ENCODE measurements at places on chromosomes 2 and 18.

- DNase-seq, result no peak
These were observed 76.0 kb downstream of the RNF144A start for GRCh38 chr2:6993229-6993640.

- DNase-seq, result peak; percentile 57
These were observed 106.9 kb upstream of the CD302 start for GRCh38 chr2:159904959-159905305.

GRCh38 chr2:216429428-216429827 is 17.1 kb downstream of the SMARCAL1 start:
- no peak for DNase-seq

GRCh38 chr2:42091671-42092070 is 43.9 kb downstream of the PKDCC start:
- no peak for DNase-seq

DNA sequence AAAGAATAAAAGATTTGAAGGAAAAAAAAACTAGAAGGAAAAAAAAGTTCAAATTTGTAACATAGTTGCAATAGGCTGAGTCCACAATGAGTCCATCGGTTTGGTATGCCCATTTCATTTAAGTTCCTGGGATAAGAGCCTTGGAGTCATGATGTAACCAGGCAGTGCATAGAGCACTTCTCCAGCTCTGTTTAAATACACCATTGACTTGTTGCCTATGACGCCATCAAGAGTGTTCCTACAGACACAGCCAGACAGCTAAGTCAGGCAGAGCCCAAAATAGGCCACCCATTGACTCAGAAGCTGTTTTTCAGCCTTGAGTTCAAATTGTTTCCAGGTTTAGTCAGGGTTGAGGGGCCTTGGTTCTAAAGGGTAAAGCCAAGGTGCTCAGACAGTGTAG is 44.9 kb downstream of the SOCS6 start:
- DNase-seq, result peak; percentile 45

- DNase-seq, result no peak
These were observed 372.6 kb downstream of the LRRTM4 start for GRCh38 chr2:77149565-77149964.

DNA sequence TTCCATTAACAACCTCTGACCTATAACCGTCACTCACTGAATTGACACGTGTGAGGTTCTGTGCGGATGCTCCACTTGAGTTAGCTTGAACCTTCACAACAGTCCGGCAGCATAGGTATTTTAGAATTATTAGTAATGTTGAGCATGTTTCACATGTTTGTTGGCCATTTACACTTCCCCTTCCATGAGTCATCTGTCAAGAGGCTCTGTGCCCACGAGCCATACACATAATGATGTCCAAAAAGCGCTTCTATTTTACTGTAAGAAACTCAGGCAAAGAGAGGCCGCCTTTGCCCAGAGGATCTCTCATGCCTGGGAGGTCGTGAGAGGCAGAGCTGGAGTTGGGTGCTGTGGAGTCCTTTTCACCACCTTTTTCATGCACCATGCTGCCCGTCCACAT is 28.9 kb upstream of the TMEM214 start:
- DNase-seq, result no peak

- DNase-seq, result no peak
These were observed 22.4 kb upstream of the NAGK start for GRCh38 chr2:71045865-71046548.

DNA sequence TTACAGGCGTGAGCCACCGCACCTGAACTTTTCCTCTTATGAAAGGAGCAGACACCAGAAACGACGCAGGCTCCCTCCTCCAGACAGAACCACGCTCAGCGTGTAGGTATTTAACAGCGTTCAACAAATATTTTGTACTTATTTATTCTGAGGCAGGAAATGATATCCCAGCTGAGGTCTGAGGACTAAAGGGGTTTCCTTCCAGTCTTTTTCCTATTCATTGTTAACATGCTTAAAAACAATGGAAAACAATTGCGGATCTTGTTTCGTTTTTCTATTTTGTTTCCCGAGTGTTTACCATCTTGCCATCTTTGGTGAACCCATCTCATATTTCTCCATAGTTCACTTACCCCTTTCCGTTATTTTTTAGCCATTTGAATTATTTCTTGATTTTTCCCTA is 43.7 kb upstream of the FOSL2 start:
- DNase-seq, result no peak

DNA sequence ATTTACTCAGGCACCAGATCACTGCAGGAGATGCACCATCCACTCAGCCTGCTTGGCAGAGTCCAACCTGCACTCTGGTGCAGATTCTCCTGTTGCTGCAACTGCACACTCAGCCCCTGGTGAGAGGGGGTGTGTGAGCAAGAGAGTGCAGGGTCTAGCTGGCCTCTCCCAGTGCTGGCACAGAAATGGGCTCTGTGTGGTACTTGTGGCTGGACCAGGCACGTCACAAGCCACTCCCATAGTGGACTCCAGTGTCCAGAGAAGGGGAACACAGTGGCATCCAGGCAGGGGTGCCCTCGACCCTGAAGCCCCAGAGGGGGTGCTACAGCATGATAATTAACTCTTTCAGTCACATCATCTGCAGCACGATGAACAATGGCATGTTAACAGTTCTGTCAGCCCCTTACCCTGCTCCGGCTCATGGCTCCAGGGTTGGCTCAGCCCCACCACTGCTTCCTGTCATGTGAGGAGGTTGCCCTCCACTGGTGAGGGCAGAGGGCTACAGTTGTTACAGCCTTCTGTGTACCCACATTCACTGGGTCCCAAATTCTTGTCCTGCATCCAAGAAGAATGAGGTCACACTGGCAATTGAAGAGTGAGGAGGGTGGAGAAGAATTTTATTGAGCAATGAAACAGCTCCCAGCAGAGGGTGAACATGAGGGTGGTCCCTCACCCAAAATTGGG is 135.7 kb downstream of the EVA1A start:
- DNase-seq, result peak; percentile 17

DNA sequence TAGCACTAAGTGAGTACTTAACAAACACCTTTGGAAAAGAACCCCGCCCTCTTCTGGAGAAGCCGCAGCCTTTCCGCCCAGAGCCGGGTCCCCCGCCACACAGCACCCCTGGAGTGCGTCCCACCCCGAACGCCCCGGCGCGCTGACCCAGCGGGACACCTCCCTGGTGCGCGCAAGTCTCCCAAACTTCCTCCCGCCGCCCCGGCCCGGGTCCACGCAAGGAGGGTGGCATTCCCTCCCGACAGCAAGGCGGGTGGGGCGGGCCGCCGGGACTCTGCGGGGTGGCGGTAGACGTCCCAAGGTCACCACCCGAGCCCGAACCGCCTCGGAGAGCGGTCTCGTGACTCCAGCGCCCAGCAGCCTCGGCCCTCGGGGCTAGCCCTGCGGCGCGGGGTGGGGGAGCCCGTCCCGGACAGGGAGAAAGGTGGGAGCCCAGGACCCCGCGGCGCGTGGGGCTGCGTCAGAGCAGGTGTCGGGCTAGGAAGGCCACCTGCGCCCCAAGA is 598 bp downstream of the CCDC93 start:
- DNase-seq, result peak; percentile 49

DNA sequence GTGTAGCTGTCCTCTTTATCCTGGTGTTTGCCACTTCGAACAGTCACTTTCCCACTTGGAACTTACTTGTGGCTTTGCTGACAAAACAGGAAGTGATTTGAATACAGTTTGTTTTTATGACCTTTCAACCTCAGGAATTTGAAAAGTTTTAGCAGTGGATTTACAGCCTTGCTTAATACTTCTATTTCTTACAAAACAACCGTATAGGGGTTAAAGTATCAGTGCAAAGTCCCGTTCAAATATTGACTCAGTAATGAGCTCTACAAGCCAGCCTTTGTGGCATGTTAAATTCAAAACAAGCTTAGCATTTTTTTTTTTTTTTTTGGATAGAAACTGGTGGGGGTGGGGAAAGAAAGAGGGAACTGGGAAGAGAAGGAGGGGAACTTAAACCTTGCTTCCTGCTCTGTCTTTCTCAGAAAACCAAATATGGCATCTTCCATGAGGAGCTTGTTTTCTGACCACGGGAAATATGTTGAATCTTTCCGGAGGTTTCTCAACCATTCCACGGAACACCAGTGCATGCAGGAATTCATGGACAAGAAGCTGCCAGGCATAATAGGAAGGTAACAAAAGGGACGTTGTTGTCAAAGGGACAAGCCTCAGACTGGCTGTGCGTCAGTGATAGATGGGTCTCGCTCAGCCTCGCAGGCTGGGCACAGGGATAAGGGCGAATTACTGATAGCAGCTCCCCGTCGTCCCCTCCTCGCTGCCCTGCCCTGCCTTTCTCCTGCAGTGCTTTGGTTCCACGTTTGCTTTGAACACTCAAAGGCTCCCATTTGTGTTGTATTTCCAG is at the start of gene HNMT:
HNMT (plus strand) TSS at position 408 of the 793 bp plus-strand sequence; CDS start at position 427, 19 bp downstream.
- DNase-seq, result no peak

- DNase-seq, result no peak
These were observed 8.1 kb downstream of the RAB31 start for GRCh38 chr18:9715978-9716774.

DNA sequence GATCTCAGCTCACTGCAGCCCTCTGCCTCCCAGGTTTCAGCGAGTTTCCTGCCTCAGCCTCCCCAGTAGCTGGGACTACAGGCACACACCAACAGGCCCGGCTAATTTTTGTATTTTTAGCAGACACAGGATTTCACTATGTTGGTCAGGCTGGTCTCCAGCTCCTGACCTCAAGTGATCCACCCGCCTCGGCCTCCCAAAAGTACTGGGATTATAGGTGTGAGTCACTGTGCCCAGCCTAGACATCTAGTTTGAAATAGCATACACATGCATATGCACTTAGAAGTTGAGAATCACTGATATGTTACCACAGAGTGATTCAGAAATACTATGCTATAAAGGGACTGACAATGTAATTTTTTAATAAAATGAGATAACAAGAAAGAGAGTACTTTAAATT is 69.8 kb upstream of the CDKL4 start:
- no peak for DNase-seq

DNA sequence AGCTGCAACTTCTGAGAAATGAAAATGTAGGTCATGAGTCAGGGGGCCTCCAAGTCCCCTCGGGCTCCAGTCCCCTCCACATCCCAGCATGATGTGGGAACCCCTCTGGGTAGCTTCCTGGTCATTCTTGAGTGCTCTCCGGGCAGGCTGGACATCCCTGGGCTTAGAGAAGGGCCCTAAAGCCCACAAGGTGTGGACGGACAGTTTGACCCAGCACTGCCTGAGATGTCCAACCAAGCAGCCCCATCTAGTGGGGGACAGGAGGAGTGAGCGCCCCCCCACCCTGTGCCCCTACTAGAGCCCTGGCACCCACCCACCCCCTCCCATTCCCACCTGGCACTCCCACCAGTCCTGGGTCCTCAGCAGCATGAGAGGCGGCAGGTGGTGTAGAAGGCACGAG is 46.0 kb downstream of the CYP27C1 start:
- peak; percentile 57 for DNase-seq

GRCh38 chr2:42184346-42184745 is 15.2 kb downstream of the EML4 start:
- no peak for DNase-seq

GRCh38 chr2:129888461-129888860 is 91.0 kb upstream of the RAB6C start:
- DNase-seq, result no peak

Measured in ACHN (cell line).